ENCODE measurements at places on chromosomes 4 and X.

- no peak for DNase-seq
Observed at GRCh38 chr4:73392936-73393335, 11.2 kb upstream of the ALB start.

GRCh38 chr4:134465417-134465816 is 263.8 kb upstream of the PABPC4L start:
- no peak for DNase-seq

GRCh38 chr4:93403571-93403970 is 425.0 kb upstream of the ATOH1 start:
- DNase-seq = no peak

- no peak for DNase-seq
Observed at GRCh38 chr4:120749445-120750151, 172.9 kb downstream of the PRDM5 start.

DNA sequence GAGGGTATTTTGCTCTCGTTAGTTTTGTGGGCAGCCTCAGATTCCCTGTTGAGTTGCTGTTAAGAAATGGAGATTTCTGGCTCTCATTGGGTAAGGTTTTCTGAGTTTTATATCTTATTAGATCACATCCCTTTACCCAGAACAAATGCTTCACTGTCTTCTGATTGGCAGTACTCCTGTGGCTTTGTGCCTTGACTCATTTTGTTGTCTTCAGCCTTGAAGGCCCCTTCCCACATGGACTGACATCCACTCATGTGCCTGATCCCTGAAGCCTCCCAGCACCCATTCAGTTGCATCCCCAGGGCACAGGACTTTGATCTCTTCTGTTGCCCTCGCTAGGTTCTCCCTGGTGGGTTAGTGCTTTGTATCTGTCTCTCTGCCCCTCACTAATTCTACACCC is 10.4 kb downstream of the MED28 start:
- DNase-seq = no peak

- peak; percentile 41 for DNase-seq
Observed at GRCh38 chrX:12973561-12974304, 1.2 kb upstream of the TMSB4X start.

GRCh38 chr4:149896432-149896831 is 80.8 kb upstream of the IQCM start:
- peak; percentile 44 for DNase-seq

- no peak for DNase-seq
Observed at GRCh38 chr4:76307660-76308014, 1.1 kb downstream of the STBD1 start.

GRCh38 chr4:76226418-76226817 is 12.8 kb upstream of the SCARB2 start:
- no peak for DNase-seq

DNA sequence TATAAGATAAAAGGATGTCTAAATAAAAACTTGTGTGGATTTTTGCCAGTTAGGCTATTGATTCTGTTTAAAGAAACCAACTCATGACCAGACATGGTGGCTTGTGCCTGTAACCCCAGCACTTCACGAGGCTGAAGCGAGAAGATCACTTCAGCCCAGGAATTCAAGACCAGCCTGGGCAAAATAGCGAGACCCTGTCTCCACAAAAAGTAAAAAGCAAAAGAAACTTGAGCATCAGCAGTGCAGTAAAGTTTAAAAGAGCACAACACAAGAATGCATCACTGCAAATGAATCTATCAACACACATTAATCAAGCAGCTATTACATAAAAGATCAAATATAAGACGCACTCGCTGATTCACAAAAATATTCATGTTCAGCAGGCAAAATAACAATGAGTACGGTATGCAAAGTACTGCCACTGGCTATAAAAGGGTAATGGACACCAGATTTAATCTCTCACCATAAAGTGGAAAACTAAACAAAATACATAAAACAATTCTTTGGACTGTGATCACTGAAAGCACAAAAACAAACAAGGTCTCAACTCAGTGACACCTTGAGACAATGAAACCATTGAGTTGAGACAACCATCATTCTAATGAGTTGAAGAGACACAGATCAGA is 41.3 kb downstream of the LRBA start:
- no peak for DNase-seq

GRCh38 chrX:108323751-108324150 is 114.5 kb downstream of the COL4A6 start:
- no peak for DNase-seq

- DNase-seq = peak; percentile 51
Observed at GRCh38 chr4:104494822-104495559, at the start of gene CXXC4. CXXC4 (minus strand) TSS chr4:104494894; CDS start chr4:104491802, 3,092 bp downstream.

GRCh38 chr4:100168521-100168920 is 21.7 kb downstream of the DDIT4L start:
- DNase-seq = no peak

DNA sequence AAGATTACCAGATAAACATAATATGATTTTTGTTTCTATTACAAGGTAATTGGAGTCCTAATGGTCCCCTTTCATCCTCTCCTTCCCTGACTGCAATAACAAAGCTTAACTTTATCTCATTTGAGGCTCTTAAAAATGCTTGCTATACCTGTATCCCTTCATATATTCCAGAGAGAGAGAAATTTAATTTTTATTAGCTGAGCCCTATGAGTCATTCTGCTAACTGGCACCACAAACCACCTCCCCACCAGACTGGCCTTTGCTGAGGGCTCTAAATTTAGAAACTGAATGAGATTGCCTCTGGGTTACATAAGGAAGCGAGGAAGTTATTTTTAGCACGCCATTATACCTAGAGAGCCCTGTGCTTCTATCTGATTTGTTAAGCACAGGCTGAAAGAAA is 27.4 kb downstream of the CBLL2 start:
- DNase-seq = peak; percentile 1

GRCh38 chrX:119573840-119574393 is 446 bp upstream of the UBE2A start:
- DNase-seq = no peak

DNA sequence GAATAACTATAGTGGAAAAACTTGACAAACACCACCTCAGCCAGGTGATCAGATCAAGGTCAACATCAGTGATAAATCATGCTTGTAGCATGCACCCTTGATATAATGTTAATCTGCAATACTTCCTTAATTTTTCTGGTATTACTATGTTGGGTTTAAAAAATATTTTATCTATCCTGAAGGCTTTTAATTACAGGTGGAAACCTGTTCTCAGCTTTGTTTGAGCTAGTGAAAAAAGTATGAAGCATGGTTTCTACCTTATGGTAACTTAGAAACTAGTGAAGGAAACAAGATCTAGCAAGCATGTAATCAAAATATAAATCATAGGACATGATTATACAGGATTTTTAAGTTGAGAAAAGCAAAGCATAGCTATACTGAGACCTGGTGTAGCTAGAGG is 26.6 kb downstream of the MAOA start:
- DNase-seq = no peak
